ENCODE measurements at places on chromosomes 5 and 9.
A peak's percentile ranks its signal among the peaks of the same experiment; 100 is the strongest.

DNA sequence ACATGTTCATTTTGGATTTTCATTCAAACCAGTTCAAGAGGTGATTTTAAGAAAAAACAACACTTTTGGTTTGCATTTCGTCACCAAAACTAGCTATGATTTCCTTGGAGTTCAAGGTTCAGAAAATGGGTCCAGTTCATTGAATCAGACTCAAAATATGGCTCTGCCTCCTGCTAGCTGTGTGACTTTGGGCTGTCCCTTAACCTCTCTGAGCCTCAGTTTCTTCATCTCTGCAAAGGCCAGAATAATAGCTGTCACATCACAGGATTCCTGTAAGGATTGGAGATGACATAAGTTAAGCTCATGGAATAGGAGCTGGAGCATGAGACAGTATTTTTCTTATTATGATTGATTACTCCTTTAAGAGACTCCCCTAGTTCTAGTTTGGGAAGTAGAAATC, 147.8 kb upstream of the SMIM23 start:
- DNase-seq, result no peak

- peak; percentile 27 for DNase-seq
Measured at GRCh38 chr5:154626876-154627557, 128.2 kb upstream of the LARP1 start.

DNA sequence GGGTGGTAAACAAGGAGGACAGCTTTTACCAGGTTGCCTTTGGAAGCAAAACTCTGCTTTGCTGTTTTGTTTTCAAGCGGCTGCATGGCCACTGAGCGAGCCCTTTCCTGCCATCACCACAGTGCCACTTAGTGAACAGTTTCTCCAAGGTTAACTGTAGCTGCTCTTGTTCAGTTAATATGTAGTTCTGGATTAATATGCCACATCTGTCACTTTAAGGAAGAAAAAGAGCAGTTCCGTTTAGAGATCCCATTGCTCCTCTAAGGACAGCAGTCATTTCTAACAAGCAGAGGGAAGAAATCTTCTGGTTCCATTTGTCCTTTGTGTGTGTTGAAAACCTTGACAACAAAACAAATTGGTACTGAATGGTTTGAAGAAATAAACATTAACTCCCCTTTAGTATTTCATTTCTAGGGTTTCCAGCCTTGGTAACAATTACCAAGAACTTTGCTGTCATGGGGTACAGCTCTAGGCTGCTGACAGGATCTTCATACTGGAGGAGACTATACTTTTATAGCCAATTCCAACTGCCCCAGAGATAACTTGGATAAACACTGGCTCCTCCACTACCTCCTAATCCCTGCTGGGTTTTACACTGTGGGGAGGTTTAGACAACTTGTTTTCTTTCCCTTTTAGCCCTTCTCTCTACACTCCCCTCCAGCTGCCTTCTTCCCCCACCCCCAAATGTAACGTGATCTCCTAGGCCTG, 10.3 kb upstream of the ABL1 start:
- peak; percentile 62 for DNase-seq

GRCh38 chr9:123872710-123873109, 57.2 kb downstream of the DENND1A start:
- DNase-seq, result no peak

- no peak for DNase-seq
Measured at GRCh38 chr5:167283691-167284090, 1007.8 kb upstream of the WWC1 start.

GRCh38 chr9:107749787-107750444, 260.3 kb upstream of the KLF4 start:
- peak; percentile 91 for DNase-seq

DNA sequence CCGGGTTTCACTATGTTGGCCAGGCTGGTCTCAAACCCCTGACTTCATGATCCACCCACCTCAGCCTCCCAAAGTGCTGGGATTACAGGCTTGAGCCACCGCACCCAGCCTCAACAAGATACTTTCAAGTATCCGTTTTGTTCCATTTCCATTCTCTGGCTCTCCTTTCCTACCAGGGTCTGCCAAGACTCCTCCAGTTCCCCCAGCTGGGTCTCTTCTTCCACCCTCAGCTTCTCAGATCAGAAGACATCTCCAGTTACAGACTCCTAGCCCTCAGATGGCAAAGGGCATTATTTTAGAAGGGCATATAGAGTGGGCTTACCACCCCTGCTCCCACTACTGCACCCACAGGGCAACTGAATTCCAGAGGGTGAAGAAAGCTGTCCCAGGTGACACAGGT, 1.5 kb upstream of the PDGFRB start:
- DNase-seq, result no peak

GRCh38 chr9:131409458-131409992, 15.6 kb downstream of the PRRC2B start:
- no peak for DNase-seq
